ENCODE measurements at places on chromosomes 7 and 10.

GRCh38 chr7:40329601-40330153 is 194.9 kb downstream of the SUGCT start:
- DNase-seq = no peak

GRCh38 chr10:130177250-130177649 is 41.1 kb downstream of the GLRX3 start:
- DNase-seq = no peak

GRCh38 chr7:102472126-102473041 is 6.3 kb downstream of the POLR2J start:
- DNase-seq = no peak

DNA sequence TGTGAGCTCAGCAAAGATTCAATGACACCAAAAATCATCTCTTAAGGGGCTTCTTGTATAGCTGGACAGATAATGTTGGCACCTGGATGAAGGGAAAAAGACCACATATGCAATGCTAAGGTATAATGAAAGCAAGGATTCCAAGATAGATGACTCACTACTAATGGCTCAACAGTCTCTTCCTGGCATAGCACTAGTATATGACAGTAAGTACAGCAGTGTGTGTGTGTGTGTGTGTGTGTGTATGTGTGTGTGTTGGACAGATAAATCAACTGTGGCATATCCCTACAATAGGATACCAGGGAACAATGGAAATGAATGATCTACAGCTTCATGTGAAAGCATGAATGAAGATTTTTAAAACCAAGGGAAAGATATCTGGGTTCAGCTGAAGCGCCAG is 257.1 kb downstream of the SFMBT2 start:
- DNase-seq = no peak

- DNase-seq = no peak
These were observed 194.3 kb upstream of the IGFBP3 start for GRCh38 chr7:46115410-46115809.

All from HL-60 (cell line).